ENCODE measurements at places on chromosomes 5 and 9.

GRCh38 chr9:126363250-126363649 lies 36.6 kb downstream of the MVB12B start:
- DNase-seq: no peak

DNA sequence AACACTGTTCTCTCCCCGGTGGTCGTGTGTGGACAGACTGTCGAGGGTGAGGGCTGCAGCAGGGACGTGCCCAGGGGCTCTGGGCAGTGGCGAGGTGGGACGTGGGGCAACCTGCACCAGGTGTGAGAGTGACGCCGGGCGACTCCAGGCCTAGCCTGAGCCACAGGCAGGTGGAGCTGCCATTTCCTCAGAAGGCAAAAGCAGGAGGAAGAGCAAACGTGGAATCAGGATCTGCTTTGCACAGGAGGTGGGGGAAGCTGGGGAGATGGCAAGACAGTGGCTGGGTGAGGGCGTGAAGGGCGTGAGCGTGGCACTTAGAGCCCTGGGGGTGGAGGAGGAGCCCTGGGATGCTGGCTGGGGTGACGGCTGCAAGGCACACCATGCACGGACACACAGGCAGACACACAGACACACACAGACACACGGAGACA lies 39.6 kb upstream of the NSMF start:
- no peak for DNase-seq

GRCh38 chr5:142445266-142445665 lies 120.4 kb upstream of the SPRY4 start:
- DNase-seq: no peak

DNA sequence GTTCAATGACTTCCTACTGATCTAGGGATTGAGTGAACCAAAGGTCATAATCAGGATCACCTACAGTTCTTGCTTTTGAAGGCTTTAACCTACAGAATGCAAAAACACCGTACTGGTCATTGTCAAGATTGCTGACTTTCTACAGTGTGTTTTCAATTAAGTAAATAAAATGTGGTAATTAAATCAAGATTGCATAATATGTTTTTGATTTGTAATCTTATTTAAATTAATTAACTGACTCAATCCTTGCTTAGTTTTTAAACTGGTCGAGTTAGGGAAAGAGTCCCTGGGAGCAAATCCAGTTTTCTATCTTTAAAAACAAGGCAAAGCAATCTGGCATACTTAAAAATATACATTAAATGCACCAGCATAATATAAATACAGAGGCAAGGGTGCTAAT lies 125.9 kb downstream of the NFIB start:
- DNase-seq: no peak

GRCh38 chr5:90689064-90689463 lies 130.5 kb downstream of the ADGRV1 start:
- no peak for DNase-seq

DNA sequence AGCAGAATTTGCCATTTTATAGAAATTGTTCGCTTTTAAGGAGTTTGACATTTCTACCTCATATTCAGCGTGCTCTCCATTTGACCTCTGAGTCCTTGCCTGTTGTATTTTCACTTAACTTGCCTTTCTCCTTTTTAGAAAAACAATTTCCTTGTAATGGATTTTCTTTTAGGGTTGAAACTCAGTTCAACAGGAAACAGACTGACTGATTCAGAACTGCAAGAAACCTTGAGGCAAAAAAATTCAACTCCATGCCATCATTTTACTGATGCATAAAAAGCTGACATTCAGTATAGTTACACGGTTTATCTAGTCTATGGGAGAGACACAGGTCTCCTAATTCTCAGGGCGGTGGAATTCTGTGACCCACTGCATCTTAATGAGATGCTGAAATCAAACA lies 59.8 kb downstream of the MRPS30 start:
- DNase-seq: no peak

DNA sequence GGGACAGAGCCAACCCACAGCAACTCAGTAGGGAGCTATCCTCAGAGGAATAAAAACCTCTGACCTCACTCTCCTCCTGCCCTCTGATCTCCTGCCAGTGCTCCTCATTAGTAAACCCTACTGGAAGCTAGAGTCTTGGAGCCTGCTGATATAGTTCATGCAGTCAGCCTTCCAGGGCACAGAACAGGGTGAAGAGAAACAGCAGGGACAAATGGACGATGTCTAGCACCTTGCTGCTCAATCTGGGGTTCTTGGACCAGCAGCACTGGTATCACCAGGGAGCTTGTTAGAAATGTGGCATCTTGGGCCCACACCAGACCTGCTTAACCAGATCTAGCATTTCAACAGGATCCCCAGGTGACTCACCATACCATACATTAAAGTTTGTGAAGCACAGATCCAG lies 5.5 kb upstream of the GALNT12 start:
- DNase-seq: no peak

DNA sequence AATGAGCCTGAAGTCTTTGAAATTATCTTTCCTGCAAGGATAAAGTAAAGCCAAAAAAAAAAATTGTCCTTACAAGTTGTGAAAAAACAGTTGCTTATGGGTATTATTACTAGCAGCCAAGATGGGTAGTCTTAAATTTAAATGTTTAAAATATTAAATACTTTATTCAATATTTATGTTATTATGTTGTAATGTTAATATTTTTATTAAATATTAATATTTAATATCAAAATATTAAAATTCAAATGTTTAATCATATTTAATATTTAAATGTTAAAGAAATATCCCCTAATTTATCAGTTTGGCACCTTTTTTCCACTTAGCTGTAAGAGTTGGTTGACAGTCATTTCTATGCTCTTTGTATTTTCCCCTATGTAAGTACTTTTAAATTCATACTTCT lies 86.1 kb downstream of the PCSK5 start:
- no peak for DNase-seq

- DNase-seq: no peak
Observed at GRCh38 chr9:83633255-83633654, 10.3 kb downstream of the IDNK start.

DNA sequence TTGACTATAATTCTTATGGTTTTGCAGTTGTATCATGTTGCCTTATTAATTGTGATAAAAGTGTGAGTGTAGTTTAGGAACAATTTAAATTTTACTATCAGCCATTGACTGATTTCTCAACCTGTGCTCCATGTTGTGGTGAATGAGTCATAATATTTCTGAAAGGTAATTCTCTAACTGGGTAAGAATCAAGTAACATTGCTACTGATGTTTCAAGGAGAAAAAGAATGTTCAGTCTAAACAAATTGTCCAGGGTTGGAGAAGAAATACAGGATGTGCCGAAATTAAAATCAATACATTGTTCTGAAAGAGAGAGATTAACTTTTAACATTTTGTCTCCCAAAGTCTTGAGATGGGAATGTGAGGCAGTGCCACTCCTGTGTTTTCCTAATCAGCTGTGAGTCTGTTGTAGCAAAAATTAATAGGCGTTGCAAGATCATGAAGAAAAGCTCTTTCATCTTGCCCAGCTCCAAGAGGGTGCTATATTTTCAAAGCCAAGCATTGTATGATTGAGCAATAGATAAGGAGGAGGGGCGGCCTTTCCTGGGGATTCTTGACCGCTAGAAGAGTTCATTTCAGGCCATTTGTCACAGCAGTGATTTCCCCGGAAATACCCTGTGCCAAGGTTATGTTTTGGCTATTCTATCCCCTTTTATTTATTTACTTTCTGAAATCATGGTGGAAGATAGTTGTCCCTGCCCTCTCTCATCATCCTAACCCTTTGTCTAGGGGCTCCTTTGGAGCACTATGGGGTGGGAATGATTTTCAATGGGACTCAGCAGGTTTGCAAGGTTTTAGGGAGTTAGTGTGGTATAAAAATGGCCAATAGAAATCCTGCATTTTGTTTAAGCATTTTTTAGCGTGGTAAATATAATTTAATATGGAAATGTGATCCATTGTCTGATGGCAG lies 151.6 kb downstream of the FOCAD start:
- DNase-seq: no peak

DNA sequence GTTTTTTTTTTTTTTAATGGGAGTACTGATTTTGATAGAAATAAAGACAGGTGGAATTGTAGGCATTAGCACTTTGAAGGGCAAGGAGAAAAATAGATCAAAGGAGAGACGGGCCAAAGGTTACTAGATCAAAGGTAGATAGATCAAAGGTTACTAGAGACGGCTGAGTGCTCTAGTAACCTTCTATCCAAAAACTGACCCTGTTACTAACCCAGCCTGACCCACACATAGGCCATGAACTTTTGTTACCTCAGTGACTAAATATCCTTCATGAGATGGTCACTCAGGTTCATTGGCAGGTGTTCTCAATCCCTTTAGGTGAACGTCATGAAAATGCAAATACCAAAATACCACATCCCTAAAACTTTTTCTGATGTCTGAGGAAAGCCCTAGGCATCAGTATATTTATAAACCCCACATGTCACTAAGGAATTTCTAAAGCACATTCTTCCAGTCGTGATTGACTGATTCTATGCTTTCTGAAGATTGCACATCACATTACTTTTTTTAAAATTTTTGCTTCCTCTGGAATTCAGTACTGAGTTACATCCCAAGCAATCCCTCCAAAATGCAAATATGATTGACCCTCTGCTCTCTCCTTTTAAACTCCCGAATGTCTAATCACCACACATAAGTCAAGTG lies 772.7 kb downstream of the BRINP1 start:
- DNase-seq: no peak

GRCh38 chr5:23352446-23352845 lies 155.0 kb upstream of the PRDM9 start:
- no peak for DNase-seq

DNA sequence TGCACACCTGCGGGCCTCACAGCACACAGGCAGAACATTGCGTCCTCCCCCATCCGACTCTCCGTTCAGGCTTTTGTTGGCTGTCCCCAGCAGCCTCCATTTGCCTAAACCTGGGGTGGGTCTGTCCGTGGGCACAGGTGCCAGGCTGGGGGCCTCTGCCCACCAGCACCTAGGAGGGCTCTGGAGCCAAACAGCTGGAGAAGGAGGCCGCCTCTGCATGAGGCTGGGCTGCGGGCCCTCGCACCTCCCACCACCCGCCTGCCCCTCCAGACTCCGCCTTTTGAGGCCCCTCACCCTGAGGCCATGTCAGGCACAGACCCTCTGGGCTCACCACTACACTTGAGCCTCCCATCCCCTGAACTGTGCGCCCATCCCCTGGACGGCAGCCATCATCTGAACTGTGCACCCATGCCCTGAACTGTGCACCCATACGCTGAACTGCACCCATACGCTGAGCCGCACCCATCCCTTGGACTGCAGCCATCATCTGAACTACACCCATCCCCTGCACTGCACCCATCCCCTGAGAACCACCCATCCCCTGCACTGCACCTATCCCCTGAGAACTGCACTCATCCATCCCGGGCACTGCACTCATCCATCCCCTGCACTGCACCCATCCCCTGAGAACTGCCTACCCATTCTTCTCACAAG lies 98.0 kb upstream of the OTULINL start:
- no peak for DNase-seq

GRCh38 chr5:41822036-41822435 lies 48.2 kb downstream of the OXCT1 start:
- no peak for DNase-seq

GRCh38 chr9:534886-535285 lies 306.6 kb upstream of the DMRT1 start:
- DNase-seq: no peak

GRCh38 chr5:161598686-161599085 lies 52.2 kb upstream of the GABRB2 start:
- DNase-seq: no peak

DNA sequence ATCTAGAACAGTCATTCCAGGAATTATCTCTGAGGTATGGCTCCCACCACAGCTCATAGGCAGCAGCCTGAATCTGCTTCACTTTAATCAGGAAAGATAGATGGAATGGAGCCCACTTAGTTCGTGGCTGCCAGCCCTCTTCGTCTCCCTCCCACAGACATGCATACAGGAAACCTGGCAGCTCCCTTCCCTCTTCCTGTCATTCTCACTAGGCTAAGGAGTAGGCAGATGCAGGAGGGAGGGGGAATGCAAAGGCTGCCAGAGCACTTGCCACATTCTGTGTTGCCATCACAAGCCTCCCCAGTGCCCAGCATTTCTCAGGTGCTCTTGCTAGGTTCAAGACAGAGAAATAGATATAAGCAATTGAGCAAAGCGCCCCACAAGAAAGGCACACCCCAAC lies 378.9 kb downstream of the ELAVL2 start:
- DNase-seq: no peak

DNA sequence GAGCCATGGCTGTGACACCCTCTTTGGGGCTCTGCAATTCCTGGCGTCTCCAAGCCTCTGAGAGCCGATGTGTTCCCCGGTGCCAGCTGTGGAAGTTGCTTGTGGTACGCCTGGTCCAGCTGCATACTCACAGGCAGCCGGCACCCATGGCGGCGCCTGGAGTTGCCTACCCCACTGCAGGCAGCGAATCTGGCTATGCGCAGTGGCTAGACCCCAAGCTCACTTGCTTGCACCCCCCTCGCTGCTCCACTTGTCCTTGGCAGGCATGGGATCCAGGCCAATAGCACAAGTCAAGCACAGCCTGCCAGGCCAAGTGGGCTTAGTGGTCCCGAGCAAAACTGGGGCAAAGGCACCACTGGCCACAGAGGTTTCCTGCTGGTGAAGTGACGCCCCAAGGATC lies 24.7 kb upstream of the GABRA6 start:
- no peak for DNase-seq

GRCh38 chr5:144356489-144356888 lies 185.8 kb downstream of the KCTD16 start:
- DNase-seq: no peak

DNA sequence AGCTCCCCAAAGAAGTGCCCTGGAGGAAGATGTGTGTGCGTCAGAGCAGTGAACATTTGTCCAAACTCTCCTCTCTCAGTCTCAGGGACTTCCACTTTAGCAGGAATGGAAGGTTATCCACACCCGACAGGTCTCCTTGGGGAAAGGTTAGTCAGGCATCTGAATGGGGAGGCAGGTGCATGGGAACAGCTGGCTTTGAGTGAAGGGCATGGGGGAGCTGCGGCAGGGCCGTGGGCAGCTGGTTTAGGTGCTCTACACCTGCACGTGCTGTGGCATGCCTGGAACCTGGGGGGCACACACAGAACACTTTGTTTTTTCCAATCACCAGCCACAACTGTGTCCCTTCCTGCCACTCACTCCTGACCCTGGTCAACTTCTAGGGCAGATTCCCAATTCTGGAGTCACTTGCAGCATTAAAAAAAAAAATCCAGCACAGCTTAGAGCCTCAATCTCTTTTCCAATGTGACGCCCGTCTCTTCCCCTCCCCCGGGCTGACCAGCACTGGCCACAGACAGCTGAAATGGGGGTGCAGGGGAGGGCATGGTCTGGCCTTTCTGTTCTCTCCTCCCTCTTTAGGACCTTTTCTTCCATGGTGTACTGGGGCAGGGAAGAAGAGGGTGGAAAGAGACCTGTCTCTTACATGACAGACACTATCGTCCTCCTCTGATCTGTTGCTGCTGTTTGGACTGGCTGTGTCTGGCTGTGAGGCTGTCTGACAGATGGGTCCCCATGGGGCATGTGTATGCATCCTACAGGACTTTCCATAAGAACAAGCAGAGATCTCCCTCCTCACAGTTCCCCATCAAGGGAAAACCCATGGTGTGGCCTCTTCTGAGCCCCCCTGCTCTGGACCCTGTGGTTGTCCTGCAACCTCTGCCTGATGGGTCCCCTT lies 9.5 kb upstream of the IL3 start:
- DNase-seq: no peak

Data from MM.1S (cell line).